ENCODE measurements at places on chromosomes 4 and X. TPM values are rescaled to one million over a fixed set of nuclear protein-coding genes. Genes with fewer than 3 reads are reported as not detected.

The CSN1S1 gene
- not detected for total RNA-seq

The FDCSP gene
- total RNA-seq = not detected

The S100P gene
- 5.3 TPM for total RNA-seq

The MAOB gene
- total RNA-seq = not detected

The ALAS2 gene
- not detected for total RNA-seq

The FAM184B gene
- total RNA-seq = not detected

The MANBA gene
- total RNA-seq = 13.8 TPM

The IL3RA gene
- 7.1 TPM for total RNA-seq

The SSX2 gene
- not detected for total RNA-seq

The DGAT2L6 gene
- total RNA-seq = not detected

The TACR3 gene
- not detected for total RNA-seq

The UNC5C gene
- total RNA-seq = not detected
